ENCODE measurements at places on chromosomes 5 and 9.

GRCh38 chr5:109230369-109230768 is 179.4 kb downstream of the PJA2 start:
- DNase-seq, result no peak

DNA sequence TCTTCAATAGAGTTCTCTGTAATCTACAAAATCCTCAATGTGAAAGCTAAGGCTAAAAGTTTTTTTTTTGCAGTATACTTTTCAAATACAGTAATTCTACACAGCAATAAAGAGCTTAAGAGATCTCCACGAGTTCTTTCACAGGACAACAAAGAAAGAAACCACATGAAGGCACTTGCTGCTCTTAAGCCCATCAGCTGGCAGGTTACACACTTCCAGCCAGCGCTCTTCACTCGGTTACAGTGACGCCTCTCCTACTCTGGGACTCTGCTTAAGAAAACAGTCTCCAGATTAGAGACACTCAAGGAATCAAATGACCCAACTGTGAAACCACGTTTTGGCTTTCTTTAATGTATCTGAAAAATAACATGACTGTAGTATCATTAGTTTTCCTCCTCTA is 85.0 kb downstream of the ROR2 start:
- DNase-seq, result no peak

GRCh38 chr5:9716838-9717281 is 86.7 kb upstream of the TAS2R1 start:
- no peak for DNase-seq

GRCh38 chr5:38739011-38739704 is 106.7 kb upstream of the OSMR start:
- DNase-seq, result no peak

GRCh38 chr9:116360989-116361388 is 207.4 kb downstream of the PAPPA start:
- no peak for DNase-seq

GRCh38 chr5:848671-849111 is 2.1 kb downstream of the ZDHHC11 start:
- no peak for DNase-seq

- no peak for DNase-seq
These were observed 163.5 kb downstream of the SEMA6A start for GRCh38 chr5:116411101-116411571.

GRCh38 chr5:3024976-3025375 is 273.5 kb upstream of the IRX2 start:
- no peak for DNase-seq

DNA sequence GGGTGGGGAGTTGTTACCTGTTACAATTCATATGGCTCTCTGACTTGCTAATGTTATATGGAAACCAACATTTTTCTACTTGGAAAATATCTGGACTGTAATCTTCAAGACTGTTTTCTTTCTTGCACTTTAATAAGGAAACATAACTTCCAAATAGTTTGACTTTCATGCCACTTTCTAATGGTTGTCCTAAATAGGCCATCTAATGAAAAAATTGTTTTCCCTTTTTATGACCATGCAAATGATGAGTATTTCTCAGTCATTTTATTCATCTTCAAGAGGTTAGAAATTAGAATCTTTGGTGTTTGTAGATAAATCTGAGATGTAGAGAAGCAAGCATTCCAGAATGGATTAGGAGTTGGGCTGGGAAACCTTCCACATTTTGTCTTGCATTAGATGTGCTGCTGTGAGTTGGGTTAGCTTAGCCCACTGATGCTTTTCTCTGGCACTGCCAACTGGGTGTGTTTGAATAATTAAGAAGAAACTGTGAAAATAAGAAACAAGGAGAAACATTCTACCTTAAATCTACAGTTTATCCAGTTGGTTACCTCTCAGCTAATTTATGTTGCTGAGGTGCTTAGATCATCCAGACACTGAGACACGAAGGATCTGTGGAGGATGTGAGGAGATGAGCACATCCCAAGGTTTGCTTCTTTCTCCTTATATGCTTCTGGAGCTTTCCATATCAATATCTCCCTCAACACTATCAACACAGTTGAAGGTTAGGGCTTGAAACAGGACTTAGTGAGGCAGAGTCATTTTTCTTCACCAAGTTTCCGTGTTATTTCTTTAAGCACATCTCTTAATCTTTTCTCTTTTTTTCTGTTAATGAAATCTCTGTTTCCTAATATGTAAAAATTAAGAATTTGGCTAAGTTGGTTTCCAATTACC is 2.7 kb downstream of the RASGRF2 start:
- DNase-seq, result no peak

DNA sequence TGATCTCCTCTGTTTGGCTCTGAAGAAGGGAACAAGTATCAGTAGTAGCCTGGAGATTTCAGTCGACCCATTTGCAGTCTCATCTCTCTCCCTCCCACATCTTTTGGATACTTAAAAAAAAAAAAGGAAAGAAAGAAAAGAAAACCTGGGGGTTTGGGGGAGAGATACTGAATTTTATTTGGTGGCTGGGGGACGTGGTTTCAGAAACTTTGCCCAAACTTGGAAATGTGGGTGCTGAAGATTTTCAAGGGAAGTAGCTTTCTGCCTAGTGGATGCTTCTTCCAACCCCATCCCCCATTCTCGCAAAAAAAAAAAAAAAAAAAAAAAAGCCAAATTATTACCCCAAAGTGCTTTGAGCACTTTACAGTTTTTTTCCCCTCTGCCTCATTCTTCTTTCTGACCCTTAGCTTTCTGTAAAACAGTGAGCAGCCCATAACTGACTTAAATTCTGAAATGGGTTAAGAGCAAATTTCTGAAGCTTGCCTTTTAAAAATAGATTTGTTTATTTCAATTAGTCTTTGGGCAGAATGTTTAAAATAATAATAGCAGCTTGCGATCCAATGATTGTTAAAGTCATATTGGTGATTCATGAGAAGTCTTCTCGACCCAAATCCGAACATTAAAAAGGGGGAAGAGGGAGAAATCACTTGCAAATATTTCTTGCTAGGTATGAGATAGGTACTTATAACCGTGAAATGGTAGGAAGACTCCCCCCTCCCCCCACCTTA is 894 bp downstream of the FST start:
- no peak for DNase-seq

GRCh38 chr9:131840220-131840619 is 100.3 kb upstream of the RAPGEF1 start:
- DNase-seq, result no peak

GRCh38 chr9:37408933-37409710 is 13.4 kb upstream of the GRHPR start:
- DNase-seq, result peak; percentile 27

- no peak for DNase-seq
These were observed 289.8 kb upstream of the ANKRD55 start for GRCh38 chr5:56522960-56523359.

GRCh38 chr5:143474616-143475015 is 71.1 kb upstream of the NR3C1 start:
- DNase-seq, result no peak

- no peak for DNase-seq
These were observed 209.7 kb downstream of the GADD45G start for GRCh38 chr9:89814340-89815040.

GRCh38 chr9:34125681-34126206 is 754 bp downstream of the DCAF12 start:
- DNase-seq, result no peak

GRCh38 chr9:94630281-94630680 is 9.0 kb downstream of the FBP1 start:
- no peak for DNase-seq

DNA sequence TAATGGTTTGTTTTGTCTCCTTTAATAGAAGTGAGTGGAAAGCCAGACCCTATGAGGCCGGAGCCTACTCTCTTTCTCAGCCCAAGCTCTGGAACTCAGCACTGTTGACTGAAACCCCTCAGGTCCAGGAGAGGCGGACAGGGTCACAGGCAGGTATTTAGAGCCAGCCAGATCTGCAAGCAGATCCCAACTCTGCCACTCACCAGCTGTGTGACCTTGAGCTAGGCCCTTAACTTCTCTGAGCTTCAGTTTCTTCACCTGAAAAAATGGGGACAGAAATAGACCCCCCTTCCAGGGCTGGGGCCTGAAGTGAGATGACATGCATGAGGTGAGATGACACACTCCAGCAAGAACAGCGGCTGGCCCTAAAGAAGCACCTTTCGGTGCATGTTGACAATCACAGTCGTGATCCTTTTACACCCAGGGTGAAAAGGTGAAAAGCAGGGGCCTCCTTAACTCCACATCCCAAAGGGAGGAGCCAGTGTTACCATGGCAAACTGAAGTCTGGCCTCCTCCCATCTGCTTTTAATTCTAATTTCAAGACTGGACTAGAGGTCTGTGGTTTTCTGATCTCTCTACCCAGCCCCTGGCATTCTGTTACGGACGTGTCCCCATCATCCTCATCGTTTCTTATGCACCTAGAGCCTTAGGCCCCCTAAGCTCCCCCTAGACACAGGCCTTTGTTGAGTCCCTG is 27.2 kb downstream of the MORN5 start:
- DNase-seq, result no peak

DNA sequence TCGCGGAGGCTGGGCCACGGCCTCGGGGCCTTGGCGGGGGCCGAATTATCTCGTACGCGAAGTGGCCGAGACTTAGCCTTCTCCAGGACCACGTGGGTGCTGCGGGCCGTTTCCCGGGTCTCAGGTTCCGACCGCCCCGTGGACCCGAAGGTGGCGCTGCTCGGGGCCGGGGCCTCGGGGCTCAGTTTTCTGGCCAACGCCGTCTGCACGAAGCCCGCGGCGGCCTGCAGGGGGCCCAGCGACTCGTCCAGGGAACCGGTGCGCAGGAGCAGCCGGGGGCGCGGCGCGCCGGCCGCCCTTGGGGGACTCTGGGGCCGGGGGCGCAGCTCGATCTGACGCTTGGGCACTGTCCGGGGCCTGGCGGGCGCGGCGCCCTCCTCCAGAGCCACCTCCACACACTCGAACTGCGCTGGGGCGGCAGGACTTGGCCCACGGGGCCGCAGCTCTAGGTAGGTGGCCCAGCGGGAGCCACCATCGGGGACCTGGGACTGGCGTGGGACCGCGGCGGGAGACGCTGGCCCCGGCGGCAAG is 716 bp downstream of the PROB1 start:
- peak; percentile 27 for DNase-seq

DNA sequence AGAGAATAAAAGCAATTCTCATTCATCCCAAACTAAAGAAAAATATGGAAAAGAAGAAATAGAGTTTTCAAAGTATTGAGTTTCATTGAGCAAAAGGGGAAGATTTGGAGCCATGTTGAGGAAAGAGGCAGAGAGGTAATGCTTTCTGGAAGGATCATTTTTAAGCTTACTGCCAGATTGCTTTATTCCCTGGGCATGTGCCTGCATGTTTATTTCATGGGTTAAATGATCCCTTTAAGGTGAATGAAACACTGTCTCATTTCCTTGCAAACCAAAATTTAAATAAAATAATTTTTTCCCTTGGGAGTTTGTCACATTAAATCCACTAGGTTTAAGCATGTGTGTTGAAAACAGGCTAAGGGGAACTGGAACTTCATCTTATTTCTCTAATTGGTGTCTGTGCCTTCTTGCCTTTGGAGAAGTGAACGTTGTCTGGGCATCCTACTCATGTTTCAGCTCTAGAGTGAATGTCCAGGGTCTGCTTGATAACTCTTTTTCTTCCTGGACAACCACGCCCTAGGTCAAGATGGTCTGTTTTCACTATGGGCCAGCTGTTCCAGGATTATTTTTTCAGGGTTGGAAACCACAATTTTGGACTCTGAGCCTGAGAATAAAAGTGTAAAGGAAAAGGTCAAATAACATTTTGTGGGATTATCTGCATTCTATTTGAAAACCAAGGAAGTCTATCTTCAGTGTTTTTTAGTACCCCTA is 114.1 kb upstream of the ELL2 start:
- no peak for DNase-seq

- DNase-seq, result no peak
These were observed 530 bp downstream of the TMEFF1 start for GRCh38 chr9:100473276-100474081.

GRCh38 chr5:125176005-125176390 is 429.6 kb upstream of the ZNF608 start:
- no peak for DNase-seq

- DNase-seq, result no peak
These were observed 58.6 kb downstream of the PTPN3 start for GRCh38 chr9:109439378-109440116.

GRCh38 chr5:119291877-119292276 is 63.9 kb upstream of the TNFAIP8 start:
- no peak for DNase-seq

DNA sequence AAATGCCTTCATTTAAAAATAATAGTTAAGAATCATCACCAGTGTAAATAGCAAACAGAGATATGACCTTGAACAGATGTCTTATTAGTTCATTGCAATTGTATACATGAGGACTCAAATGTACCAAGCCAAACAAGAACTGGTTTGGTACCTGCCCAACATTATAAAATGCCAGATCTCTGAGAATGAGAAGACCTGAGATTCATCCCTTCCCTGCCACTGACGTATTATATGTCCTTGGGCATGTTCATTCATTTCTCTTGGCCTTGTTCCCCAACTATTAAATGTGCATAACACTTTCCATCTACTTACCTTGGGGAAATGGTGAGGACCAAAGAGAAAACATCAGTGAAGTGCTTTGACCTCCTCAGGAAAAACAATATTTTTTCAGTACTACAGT is 33.6 kb upstream of the ERBIN start:
- DNase-seq, result no peak

DNA sequence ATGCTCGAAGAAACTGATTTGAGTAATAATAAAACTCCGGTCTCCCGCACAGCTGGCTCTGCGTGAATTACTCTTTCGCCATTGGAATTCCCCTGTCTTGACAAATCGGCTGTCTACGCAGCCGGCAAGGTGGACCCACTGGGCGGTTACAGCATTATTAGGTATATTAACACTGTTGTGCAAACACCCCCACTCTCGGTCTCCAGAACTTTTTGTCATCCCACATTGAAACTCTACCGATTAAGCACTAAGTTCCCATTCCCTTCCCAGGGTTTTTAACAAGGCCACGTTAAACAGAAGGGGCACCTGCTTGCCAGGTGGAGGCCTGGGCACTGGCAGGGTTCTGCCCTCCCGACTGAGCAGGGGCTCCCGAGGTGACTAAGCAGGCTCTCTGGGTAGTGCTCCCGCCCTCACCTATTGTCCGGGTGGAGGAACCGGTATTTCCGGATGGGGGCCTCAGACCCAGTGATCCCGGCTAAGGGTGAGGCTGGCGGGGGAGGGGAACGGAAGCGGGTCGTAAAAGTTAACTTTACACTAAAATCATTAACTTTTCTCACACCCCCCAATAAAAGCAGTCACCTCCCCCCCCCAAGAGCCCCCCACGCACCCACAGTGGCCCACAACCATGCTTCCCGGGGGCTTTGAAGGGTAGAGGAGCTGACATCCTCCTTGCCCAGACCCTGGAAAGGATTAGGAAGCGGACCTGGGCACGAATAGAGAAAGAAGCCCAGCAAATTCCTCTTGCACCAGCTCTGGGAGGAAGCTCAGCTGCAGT is 53.5 kb upstream of the TJP2 start:
- no peak for DNase-seq

Data from stimulated activated CD8-positive, alpha-beta memory T cell treated with anti-CD3 and anti-CD28 coated beads, Interleukin-7, amount 100 ng/mL, for 1 hour (primary cell).